ENCODE measurements at places on chromosomes 12 and 14.

- DNase-seq, result no peak
Observed at GRCh38 chr12:96334502-96334901, 65.7 kb downstream of the CDK17 start.

GRCh38 chr14:23228812-23229211 is 8.9 kb upstream of the RNF212B start:
- no peak for DNase-seq

DNA sequence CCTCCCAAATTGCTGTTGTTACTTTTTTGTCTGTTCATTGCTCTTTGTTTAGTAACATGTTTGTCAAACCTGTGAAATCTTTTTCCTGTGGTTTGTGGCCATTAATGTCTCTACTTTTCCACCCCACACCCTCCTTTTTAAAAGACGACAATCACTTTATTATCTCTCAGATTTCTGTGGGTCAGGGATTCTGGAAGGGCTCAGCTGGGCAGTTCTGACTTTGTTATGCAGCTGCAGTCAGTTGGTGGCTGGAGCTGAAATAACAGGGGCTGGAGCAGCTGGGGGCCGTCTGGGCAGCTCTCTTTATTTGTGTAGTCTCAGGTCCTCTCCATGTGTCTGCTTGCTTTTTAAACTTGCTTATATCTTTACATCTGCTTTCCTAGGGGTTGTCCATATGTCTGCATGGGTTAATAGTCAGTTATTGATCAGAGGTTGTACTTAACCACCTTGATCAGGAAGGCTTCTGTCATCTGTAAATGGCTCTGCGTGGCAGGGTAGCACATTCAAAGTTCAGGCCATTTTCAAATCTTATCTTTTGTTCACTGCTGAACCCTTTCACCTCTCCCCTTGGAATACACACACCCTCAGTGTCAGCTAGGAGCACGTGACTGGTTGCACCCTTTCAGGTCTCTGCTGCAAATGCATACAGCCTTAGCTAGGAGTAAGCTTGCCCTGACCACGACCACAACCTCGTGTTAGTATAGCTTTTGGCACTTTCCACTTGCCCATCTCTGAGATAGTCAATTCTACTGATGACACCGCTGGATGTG is 27.9 kb downstream of the BORCS5 start:
- no peak for DNase-seq

DNA sequence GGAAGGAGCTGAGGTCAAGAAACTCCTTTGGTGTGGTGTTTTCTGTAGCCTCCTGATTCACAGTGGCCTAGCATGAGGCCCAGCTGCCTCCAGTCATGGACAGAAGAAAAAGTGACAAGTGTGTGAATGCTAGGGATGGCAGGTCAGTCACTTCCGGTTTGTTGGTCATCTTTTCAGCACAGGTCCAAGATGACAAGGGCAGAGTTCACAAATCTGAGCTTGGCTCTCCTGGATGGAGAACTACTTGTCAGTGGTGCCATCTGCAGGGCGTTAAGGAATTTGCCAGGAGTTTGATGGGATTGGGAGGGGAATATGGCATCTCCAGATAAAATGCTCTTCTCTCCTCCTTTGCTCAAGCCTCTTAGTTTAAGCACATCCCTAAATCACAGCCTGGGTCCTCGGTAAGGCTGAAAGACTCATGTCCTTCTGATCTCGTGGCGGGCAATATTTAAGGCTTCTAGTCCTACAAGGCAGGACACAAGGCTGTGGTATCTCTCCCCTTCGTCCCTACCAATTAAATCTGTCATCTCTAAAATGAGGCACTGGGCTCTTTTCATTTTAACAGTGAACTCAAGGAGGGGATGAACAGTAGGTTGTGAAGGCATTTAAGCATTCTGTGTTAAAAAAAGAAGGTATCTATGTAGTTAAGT is 10.0 kb downstream of the TUBA1B start:
- DNase-seq, result no peak

DNA sequence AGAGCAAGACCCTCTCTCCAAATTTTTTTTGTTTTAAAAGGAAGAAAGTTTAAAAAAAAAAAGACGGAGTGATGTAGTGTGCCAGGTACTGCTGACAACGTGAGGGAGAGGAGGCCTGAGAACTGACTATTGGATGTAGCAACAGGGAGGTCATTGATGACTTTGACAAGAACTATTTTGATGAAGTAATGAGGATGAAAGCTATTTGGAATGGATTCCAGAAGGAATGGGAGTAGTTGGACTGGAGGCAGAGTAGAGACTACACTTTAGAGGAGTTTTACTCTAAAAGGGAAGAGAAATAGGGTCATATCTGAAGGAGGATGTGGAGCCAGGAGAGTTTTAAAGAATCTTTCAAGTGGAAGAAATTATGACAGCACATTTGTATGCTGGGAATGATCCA is 27.8 kb upstream of the SLC38A2 start:
- no peak for DNase-seq

GRCh38 chr12:118603610-118604361 is 227.4 kb downstream of the SUDS3 start:
- DNase-seq, result no peak

GRCh38 chr12:554001-554285 is 94.2 kb downstream of the B4GALNT3 start:
- no peak for DNase-seq

GRCh38 chr12:31006416-31007152 is 67.1 kb upstream of the DDX11 start:
- no peak for DNase-seq
